ENCODE measurements at places on chromosomes 2 and 18.

DNA sequence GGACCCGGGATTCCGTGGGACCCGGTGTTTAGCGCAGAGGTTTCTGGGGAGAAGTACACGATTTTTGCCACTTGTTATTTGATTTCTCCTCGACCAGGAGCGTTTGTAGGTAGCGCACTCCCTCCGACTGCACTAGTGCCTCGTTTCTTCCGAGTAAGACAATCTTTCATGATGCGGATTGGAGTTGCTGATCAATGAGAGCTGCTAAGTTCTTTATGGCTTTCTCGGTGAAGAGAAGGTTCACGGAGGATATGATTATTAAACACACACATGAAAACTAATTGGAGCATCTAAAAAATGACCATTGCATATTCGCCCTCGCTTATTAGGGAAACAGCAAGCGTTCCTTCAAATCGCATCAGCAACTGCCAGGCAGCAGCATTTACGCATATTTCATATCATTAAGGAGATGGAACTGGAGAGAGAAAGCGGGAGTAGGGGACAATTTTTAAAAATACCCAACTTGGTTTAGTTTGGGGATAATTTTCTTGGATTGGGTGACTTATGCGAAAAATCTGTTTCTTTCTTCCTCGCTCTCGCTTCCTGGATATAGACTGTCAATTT lies 616 bp downstream of the EML6 start:
- peak; percentile 23 for DNase-seq

DNA sequence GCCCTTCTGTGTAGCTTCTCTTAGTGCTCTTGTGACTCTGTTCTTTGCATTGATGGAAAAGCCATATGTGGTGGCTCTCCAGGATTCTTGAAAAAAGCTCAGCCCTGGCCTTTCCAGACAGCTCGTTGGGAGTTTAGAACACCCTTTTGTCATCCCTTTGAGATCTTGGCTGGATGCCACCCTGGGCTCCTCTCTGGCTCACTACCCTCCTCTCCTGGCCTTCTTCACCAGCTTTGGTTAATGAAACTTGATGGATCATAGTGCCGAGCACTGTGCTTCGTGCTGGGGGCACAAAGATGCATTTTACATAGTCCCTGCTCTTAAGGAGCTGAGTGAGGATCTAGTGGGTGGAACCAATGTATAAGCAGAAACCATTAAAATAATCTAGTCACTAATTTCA lies 15.6 kb upstream of the FHOD3 start:
- DNase-seq = no peak

GRCh38 chr2:201827621-201828020 lies 21.3 kb downstream of the CDK15 start:
- DNase-seq = peak; percentile 63

GRCh38 chr2:151191001-151191400 lies 70.7 kb downstream of the RBM43 start:
- DNase-seq = no peak

DNA sequence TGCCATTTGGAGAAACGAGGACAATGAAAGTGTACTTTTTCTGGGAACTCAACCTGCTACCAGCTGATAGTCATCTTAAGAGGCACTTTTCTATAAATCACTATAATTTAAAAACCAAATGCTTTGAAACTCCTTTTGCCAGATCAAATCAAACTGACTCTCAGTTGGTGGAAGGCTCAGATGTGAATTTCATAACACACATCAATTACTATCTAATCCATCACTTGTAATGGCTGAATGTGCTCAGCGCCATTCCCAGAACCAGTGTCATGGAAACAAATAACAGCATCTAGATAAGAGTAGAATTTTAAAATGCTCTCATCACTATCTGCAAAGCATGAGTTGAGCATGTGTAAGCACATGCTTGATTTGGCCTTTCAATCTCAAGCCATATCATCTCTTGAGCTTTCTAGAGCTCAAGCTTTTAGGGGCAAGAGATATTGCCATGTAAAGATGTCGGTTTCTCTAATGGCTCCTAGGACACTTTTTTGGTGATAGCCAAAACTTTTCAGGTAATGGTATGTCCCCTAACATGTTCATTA lies 223.1 kb upstream of the ACVR2A start:
- DNase-seq = no peak

- no peak for DNase-seq
Observed at GRCh38 chr2:70574109-70574508, 20.5 kb upstream of the TGFA start.

- peak; percentile 59 for DNase-seq
Observed at GRCh38 chr2:102664471-102664909, 45.1 kb downstream of the SLC9A2 start.

DNA sequence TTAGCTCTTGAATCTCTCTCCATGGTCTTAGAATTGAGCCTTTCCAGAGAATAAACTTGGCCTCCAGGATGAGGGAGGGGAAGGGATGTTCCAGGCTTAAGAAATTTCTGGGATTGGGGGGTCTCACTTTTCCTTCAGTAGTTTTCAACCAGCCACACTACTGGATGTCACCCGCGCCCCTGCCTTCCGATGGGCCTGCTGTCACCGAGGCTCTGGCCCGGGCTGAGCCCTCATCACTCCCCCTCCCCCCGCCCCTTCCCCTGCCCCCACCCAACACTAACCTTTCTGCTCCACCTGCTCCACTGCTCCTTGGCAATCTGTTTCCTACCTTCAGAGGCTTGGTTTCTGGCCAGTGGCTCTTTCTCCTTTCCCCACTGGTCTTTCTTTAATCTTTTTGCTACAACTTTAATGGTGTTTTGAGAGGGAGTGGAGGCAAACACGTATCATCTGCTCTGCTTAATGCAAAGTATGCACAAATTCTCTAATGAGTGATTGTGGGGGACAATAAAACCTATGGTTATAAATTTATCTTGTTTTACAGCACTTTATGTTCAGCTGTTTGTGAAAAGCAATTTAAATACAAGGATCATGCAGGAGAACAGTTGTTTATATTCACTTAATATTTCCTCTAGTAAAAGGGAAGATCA lies 155.1 kb downstream of the WDSUB1 start:
- no peak for DNase-seq

- DNase-seq = no peak
Observed at GRCh38 chr2:214560176-214560575, 149.3 kb downstream of the VWC2L start.

DNA sequence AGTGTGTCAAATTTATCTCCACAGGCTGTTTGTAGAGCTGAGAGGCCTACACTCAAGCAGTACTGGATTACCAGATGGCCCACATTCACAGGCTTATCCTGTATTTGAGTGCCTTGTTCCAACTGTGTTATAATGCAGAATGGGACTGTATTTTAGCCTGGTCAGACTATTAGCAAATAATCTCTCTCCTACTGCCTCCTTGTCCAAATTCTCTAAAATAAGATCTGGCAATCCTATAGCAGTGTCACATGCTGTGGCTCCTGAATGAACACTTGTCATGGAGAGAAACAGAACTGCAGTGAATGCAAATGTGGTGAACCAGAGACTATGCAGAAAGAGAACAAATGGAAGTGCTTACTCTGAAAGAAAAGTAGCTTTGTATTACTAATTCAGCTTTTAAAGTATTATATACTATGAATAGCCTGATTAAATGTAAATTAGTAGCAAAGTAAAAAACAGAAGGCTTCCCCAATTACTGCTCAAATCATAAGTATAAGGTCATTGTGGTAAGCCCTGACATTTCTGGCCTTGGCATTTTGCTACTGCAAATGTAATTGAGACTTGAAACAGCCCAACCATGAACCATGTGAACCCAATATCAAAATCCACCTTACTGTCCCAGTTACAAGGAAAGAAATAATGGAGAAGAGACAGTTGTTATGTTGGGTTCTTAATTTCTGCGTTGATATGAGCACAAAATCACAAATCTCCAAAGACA lies 80.0 kb downstream of the MAP4K3 start:
- DNase-seq = no peak

DNA sequence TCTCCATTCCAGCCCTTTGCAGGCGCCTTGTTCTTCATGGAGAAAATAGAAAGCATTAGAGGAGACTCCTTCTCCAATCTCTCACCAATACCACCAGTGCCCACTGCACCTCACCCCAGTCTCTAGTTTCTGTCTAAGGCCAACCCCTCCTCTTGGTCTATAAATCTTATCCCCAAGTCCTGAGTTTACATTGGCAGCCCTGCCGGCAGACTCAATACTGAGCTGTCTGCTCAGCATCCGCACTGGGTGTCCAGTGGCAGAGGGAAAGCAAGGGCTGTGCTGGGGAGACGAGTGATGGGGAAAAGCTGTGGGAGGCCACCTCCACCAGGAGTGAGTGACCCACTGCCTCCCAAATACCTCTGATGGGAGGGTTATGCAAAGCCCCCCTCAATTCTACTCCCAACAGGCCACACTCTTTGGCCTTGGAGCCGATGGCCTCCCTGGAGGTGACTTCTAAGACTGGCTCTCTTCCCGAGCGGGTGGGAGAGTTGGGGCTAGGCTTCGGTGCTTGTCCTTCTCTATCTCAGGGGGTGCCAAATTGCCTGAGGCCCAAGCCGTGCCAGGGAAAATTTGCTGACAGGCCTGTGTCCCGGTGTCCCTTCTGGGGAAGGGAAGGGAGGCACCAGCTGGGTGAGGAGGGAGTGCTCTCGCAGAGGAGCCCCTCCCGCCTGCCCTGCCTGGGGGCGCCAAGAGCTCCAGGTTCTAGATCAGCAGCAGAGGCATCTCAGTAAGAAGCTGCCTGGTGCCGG lies 165.2 kb upstream of the MSH6 start:
- no peak for DNase-seq

DNA sequence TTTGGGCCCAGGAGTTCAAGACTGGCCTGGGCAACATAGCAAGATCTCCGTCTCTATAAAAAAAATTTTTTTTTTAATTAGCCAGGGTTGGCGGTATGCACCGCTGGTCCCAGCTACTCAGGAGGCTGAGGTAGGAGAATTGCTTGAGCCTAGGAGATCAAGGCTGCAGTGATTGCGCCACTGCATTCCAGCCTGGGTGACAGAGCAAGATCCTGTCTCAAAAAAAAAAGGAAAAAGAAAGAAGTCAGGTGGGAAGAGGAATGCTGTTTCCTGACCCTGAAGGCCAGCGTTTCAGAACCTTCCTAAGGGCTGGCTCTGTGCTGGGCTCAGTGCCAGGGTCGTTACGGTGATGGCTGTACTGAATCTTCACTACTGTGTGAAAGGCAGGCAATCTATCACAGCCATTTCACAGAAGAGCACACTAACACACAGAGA lies 35.0 kb upstream of the AGAP1 start:
- DNase-seq = peak; percentile 34

GRCh38 chr2:98058191-98058975 lies 28.6 kb upstream of the VWA3B start:
- no peak for DNase-seq

DNA sequence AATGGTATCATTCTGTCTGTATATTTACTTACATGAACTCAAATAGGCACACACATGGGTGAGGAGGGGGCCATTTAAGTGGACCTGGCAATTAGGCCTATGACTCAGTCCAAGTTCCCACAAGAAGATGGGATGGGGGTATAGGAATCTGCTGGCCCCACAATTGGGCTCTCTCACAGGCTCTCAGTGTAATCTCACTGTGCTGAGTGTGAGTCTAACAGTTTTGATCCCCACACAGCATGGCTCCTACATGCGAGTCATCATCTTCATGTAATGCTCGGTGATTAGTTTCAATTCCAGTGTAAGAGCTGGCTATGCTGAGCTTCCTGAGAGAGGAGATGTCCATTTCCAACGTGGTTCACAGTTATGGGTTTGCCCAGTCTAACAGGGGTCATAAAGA lies 114.0 kb downstream of the GATA6 start:
- peak; percentile 57 for DNase-seq

DNA sequence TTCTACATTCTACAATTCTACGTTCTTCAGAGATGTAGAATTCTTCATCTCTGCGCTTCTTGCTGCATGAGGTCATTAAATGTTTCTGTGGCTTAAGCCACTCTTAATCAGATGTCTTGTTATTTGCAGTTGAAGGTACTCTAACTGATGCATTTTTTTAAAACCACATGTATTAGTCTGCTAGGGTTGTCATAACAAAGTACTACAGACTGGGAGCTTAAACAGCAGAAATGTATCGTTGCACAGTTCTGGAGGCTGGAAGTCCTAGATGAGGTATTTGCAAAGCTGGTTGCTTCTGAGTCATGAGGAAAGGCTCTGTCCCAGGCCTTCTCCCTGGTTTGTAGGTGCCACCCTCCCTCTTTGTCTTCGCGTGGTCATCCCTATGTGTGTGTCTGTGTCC lies 176.3 kb upstream of the GLI2 start:
- peak; percentile 95 for DNase-seq

- DNase-seq = no peak
Observed at GRCh38 chr18:74795751-74796150, 198.1 kb downstream of the ZNF407 start.

- DNase-seq = no peak
Observed at GRCh38 chr2:46303822-46304221, 6.6 kb downstream of the EPAS1 start.

DNA sequence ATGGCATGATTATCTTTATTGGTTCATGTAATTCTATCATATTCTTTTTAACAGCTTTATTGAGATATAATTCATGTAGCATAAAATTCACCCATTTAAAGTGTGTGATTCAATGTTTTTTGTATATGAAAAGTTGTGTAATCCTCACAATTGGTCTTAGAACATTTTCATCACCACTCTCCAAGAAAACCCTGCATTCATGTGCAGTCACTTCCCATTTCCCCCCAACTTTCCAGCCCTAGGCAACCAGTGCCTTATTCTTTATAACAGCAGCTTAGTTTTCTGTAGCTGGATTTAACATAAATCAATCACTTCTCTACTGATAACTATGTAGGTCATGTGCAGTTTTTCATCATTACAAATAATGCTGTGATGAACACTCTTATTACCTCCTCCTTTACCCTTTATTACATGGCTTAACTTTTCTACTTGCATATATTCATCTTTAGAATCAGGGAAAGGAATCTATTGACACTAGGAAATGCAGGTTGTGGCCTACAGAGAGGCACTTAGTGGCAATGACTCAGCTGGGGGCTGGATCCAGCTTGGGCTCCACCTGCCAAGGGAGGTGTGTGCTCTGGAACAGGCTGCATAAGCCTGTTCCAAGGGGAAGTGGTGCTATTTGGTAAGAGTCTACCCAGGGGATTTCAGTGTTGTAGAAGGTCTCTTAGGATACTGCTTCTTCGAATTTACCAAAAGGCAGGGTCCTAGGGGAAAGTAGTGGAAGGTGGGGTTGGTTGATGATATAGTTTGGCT lies 89.1 kb downstream of the ETAA1 start:
- peak; percentile 46 for DNase-seq

DNA sequence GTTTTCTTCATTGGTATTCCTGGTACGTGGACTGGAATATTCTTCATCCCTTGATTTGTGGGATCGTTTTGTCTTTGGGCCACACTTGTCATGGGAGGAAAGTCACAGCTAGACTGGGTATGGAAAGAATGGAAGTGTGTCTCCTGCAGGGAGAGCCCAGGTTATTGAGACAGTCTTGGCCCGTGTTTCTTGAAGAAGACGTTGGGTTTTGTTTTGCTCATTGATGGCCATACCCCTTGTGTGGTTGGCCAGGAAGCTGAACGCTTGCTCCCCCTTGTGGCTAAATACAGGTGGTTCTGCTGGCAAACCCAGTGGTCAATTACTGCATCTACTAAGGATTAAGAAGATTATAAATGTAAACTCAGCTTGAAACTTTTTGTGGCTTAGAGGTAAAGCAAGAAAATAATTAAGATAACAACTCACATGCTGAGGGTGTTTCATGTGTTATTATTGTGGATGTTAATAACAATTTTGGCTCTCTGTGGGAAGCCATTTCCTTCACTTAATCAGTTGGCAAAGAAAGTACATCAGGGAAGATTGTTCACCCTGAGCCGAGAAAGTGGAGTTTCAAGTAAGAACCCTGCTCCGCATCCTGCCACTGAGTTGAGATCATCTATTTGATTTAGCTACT lies 91.8 kb downstream of the NEDD4L start:
- peak; percentile 77 for DNase-seq
